ENCODE measurements at places on chromosomes 16 and 17.

GRCh38 chr17:70022175-70022574 lies 52.9 kb upstream of the KCNJ16 start:
- DNase-seq = no peak

- no peak for DNase-seq
Observed at GRCh38 chr17:39765175-39765574, 27.4 kb downstream of the GRB7 start.

DNA sequence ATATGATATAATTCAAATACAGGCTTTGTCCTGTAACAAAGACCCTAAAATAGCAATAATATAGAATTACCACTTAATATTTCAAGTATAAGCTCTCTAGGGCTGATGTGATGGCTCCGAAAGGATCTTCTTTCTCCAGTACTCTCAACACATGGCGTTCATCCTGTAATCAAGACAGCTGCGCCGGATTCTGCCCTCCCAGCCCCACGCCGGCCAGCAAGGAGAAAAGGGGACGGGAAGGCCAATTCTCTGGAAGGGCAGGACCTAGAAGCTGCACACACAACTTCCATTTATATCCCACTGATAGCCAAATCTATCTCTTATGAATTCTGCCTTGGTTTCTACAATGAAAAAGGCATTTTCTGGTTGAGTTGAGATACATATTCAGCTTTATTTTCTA lies 32.0 kb downstream of the CCDC182 start:
- no peak for DNase-seq

DNA sequence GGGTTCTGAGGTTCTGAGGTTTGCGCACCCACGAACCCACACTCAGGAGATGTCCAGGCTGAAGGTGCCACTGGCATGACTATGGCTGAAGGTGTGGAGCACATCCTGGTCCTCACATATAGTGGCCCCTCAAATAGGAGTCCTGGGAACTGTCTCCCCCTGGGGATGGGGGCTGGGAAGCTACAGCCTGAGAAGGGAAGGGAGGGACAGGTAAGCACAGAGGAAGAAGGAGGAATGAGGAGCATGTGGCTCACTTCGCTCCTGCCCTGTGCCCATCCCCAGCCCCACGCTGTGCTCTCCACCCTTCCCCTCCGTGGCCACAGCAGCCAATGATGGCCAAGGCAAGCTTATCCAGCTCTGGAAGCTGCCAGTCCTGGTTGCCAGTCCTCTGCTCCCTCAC lies 123.9 kb upstream of the LHX1 start:
- DNase-seq = no peak

GRCh38 chr17:15511142-15511541 lies 43.7 kb upstream of the CDRT4 start:
- DNase-seq = no peak

GRCh38 chr16:82585675-82586074 lies 41.1 kb upstream of the CDH13 start:
- no peak for DNase-seq

- DNase-seq = no peak
Observed at GRCh38 chr17:58630883-58631522, 60.8 kb downstream of the TEX14 start.

Measured in NCI-H2227 treated with DMSO at 0.1 percent for 48 hours (cell line).